OCI-LY7 (cell line): ENCODE measurements at places on chromosomes 11 and 22. TPM values are rescaled to one million over a fixed set of nuclear protein-coding genes. Genes with fewer than 3 reads are reported as not detected.

GRCh38 chr11:119727523-119728151 is 1.4 kb downstream of the NECTIN1 start:
- DNase-seq: peak; percentile 42

Gene CCDC87
- total RNA-seq: 0.17 and 0.36 TPM in 2 replicates

DNA sequence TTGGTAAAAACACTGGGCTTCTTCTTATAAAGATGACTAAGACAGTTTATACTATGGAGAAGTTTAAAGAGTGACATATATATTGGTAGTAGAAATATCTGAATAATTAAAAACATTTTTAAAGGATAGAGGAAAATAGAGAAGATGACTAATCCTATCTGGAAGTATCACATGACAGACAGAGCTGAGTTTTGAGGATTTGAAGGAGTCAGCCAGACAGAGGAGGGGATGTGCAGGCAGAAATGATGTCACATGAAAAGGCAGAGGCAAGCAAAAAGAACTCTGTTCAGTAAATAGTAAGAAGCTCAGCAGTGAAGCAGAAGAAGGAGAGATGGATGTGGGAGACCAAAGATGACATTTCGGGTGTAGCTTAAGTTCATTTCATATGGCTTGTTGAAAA is 1.6 kb downstream of the OR10A2 start:
- DNase-seq: no peak

- DNase-seq: no peak
Observed at GRCh38 chr11:111157571-111157970, 88.0 kb upstream of the POU2AF2 start.

DNA sequence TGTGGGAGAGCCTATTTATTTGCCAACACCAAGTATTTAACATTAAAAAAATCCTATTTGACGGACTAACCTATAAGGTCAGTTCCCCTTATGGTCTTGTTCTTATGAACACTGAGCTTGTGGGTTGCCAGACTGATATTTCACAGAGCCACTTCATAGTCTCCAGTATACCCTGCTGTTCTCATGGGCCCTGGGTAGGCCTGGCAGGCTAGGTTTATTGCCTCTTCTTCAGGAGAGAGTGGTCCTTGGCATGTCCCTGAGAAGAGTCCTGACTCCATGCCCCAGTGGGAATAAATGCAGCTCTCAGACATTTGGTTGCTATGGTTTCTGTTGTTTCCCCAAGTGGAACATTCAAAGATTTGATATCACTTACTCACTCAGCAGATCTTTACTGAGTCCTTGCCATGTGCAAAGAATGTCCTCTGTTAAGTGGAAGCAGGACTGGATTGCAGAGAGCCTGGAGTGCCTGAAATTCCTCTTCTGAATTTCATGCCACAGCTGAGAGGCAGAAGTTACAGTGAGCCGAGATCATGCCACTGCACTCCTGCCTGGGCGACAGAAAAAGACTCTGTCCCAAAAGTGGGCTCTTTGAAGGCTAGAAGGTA is 15.7 kb downstream of the SLC5A1 start:
- no peak for DNase-seq

Gene PRMT3
- 44.6 and 50.0 TPM in 2 replicates for total RNA-seq

- no peak for DNase-seq
Observed at GRCh38 chr11:130779943-130780342, 136.3 kb downstream of the SNX19 start.

Gene ZNF214
- total RNA-seq: not detected in 2 replicates

Gene FAT3
- total RNA-seq: not detected in 2 replicates

DNA sequence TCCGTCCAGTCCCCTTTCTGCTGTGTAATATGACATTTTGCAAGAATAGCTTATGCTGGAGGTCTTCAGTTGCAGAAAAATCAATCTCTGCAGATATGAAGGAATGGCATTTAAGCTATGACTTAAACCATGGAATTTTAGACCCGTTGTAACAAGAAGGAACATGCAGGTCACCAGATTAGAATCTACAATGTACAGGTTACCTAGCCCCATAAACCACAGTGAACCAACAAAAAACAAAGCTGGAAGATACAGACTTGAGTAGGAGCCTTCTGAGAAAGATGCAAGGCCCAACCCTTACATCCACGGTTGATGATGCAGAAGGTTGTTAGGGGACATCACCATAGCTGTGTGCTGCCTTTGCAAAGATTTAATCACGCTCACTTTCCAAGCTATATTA is 132.5 kb downstream of the WT1 start:
- no peak for DNase-seq

DNA sequence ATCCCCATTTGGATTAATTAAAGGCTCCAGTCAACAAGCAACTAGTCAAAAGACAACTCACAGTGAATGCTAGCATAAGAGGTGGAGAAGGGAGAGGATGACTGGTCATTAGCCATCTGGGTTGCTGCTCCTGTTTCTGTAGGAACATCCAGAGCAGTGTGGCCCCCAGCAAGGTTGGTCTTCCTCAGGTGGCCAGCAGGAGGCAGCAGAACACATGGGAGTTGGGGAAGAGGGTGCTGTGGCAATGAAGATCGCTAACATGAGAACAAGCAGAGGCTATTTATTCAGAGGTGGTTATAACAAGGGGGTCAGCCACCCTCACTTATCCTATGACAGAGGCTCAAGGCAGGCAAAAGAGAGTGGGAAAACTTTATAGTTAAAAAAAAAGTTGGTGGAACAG is 21.3 kb downstream of the IZUMO1R start:
- DNase-seq: peak; percentile 37

DNA sequence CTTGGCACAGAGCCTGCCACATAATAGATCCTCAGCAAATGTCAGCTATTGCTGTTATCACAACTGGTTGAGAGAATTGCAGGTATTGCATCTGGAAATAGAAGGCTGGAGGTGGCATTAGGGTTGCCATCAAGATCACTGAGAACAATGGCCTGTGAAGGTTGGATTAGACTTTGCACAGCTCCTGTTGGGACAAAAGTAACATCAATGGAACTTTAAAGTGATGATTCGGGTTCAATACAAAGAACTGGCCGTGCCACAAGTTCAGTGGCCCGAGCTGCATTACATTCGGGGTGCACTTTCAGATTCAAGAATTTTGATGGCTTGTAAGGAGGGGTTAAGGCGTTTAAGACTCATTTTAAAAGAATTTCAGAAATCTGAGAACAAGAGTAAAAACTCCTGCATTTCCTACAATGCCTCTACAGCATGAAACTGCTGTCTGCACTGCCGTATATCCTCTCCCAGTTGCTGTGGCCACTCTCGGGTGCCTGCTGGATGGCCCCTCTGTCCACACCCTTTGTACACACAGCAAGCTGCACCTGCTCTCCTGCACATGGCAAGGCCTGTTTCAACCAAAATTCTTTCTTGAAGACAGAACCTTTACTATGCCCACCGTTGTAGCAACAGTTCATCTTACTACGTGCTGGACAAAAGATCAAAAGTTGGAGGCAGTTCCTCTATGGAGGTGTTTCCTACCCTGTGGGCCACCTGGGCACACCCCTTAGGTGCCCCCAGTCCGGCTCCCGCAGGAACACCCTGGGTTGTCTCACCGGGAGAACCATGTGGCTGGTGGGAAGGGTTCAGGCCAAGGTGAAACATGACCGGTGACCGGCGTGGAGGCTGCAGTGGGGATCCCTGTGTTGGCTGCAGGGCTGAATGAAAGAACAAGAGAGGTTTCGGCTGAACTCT is 17.5 kb upstream of the SHANK2 start:
- no peak for DNase-seq

GRCh38 chr11:126371595-126371994 is 16.1 kb downstream of the ST3GAL4 start:
- DNase-seq: no peak

GRCh38 chr22:23313791-23314567 is 133.7 kb downstream of the BCR start:
- no peak for DNase-seq

DNA sequence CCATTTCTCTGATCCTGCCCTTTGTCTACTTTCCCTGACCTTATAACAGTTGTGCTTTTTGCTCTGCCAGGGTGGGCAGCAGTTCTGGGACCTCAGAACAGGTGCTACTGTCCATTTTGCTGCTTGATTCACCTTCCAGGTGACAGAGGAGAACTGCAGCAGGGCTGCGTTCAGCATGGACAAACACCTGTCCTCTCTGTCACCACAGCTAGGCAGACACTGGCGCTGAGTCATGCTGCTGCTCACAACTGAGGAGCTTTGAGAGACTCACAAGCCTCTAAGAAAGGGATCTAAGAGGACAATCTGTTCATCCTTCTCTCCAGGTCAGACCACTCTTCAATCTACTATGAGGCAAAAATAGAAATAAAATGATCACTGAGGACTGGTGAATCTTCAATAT is 1144.5 kb upstream of the CCDC90B start:
- no peak for DNase-seq

DNA sequence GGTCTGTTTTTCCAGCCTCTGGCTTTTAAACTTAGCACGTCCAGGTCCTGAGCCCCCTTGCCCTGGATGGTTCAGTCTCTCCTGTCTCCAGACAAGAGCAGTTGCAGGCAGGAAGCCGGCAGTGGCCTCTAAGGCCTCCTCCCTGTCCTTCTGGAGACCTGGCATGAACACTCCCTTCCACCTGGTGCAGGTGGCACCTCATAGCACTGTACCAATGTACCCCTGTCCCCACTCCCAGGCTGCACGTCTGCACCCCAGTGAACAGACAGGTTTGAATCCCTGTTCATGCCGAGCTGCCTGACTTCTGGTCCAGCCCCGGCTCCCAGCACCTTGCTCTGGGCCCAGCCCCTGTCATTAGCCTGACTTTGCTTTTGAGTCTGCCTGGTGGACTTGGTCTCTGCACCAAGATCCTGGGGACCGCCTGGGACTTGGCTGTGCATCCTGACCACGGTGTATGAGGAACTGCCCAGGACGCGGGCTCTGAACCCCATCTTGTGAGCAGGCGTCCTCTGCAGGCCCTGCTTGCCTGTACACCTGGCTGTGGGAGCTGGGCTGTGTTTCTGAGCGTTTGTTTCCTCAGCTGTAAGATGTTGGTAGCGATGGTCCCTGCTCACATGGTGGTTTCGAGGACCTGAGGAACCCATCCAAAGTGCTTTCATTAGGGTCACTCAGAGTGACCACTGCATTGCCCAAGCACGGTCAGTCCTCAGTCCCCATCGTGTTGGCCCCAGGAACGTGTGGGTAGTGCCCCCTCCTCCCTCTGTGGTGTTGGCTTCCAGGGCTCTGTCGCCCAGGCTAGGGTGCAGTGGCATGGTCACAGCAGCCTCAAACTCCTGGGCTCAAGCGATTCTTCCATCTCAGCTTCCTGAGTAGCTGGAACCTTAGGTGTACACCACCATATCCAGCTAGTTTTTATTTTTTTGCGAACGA is 75.0 kb upstream of the SHANK2 start:
- no peak for DNase-seq

- DNase-seq: no peak
Observed at GRCh38 chr11:134293119-134294113, 17.2 kb downstream of the GLB1L3 start.

Gene OR52N4
- total RNA-seq: 0.37 TPM in 1 of 2 replicates, not detected in the other

- DNase-seq: no peak
Observed at GRCh38 chr11:111632516-111633220, 30.4 kb downstream of the SIK2 start.

DNA sequence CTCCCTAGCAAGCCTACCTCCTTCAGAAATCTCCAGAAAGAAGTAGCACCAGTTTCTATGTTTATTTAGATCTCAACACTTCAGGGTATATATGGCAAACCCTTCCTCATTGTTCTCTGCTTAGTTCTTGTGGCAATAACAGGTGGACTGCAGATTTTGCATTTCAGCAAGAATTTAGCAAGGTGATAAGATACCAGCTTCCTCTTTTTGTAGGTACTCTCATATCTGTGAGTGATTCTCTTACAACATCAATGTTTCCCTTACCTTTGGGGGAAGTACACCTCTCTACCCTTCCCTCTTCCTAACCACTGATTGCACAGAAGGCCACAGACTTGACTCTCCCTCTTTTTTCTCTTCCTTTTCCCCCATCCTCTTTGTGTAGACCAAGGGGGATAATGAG is 230.9 kb upstream of the SESN3 start:
- peak; percentile 2 for DNase-seq

GRCh38 chr11:69705901-69706787 is 2.3 kb upstream of the FGF19 start:
- no peak for DNase-seq

DNA sequence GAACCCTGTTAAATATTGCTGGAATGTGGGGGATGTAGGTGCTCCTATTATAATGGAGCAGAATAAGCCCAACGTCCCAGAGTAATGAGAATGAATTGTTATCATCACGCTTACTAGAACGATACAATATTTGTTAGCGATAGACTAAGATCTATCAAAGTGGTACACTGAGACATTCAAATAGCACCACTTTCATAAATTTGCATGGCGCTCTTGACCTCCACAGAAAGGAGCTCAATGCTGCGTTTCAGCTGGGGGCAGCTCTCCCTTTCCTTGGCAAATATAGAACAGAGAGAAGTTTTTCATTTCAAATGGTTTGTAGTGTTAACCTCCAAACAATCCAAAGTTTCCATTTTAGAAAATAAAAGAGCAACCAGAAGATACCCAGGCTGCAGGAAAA is 38.2 kb upstream of the BLID start:
- DNase-seq: no peak

DNA sequence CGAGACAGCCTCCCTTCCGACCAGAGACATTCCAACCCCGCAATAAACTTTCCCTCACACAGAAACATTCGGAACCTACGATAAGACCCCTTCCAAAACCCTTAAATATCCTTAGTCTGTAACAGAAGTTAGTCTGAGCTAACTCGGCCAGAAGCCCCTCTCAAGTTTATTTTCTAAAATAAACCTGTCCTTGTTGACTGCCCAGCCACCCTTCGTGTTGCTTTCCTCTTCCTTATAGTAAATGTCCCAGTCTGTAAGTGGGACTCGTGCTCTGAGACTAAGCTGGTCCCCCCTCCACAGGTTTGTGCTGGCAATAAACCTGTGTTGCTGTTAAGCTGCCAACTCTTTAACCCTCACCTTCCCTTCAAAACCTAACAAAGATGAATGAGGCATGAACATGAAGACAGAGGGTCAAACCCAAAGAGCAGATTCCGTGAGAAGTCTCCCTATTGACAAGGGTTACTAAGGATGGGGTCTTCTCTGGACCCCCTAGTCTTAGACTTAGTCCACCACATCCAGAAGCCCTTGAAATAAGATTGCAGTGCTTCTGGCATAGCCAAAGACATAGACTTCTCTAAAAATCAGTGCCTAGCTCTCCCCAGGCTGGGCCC is 18.2 kb downstream of the MIF start:
- no peak for DNase-seq

DNA sequence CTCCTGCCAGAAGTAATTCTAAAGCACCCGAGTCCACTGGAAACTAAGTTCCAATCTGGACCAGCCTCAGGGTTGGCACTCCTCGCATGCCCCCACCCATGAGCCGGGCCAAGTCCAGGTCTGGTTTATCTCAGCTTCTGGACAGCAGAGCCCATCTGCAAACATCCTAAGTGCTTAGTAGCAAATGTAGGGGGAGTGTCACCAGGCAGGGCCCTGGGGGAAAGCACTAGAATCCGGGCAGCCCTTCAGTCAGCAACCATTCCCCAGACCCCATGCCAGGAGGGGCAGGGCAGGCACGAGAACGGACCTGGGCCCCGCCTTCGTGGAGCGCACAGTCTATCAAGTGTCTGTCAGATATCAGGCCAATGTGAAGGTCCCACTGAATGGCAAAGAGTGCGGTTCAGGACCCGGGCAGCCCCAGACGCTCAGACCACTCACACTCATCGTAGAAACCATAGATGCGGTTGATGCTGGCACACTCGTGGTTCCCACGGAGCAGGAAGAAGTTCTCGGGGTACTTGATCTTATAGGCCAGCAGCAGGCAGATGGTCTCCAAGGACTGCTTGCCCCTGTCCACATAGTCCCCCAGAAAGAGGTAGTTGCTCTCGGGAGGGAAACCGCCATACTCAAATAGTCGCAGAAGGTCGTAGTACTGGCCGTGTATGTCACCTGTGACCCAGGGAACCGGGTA is 1.3 kb downstream of the PPP1CA start:
- DNase-seq: no peak

GRCh38 chr11:69852056-69852455 is 32.8 kb upstream of the FGF3 start:
- DNase-seq: no peak
